ENCODE measurements at places on chromosomes 3 and 15.

DNA sequence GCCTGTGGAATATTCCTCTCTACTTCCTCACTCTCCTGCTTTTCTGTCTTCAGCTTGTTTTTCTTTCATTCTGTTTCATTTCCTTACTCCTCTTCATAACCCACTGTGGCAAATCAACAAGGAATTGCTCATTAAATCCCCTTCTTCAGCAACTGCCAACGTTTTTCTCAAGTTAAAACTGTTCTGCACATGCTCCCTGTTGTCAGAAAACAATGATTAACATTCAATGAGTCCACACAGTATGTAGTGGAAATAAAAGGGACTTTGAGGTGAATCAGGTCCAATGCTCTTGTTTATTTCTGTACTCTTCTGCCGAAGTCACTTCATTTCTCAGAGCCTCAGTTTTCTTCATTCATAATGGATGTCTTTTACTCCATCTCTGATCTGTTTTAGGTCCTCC lies 11.9 kb upstream of the ROBO2 start:
- DNase-seq: no peak

GRCh38 chr15:36726224-36726623 lies 146.8 kb downstream of the CDIN1 start:
- no peak for DNase-seq

DNA sequence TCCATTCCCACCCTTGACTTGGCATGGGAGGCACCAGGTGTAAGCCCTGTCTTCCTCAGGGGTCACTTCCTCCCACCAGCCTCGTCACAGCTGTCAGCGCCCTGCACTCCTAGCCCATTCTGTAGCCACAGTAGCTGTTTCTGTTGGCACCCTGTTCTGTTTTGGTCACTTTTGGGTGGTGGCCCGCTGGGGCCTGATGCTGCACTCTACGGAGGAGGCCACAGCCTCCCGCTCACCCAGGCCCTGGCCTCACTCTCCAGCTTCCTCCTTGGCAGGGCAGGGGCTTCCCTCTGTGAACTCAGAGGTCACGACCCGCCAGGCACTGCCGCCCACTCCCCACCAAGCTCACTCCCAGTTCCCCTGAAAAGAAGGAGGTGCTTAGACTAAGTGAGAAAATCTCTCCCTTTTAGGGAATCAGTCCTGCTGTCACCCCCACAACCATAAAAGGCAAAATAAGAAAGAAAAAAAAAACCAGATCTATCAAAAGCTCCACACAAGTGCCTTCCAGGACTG lies 68.4 kb downstream of the MGLL start:
- no peak for DNase-seq

- DNase-seq: peak; percentile 79
Observed at GRCh38 chr15:51737522-51738305, at the start of gene LYSMD2. Gene LYSMD2 (minus strand): TSS chr15:51737655. CDS start chr15:51737622, 33 bp downstream.

GRCh38 chr3:79497447-79498111 lies 270.2 kb downstream of the ROBO1 start:
- no peak for DNase-seq

- DNase-seq: no peak
Observed at GRCh38 chr15:71331173-71331572, 215.9 kb downstream of the THSD4 start.

- no peak for DNase-seq
Observed at GRCh38 chr15:88100181-88100580, 156.4 kb downstream of the NTRK3 start.

GRCh38 chr15:62691008-62691407 lies 351.5 kb upstream of the TPM1 start:
- DNase-seq: no peak

DNA sequence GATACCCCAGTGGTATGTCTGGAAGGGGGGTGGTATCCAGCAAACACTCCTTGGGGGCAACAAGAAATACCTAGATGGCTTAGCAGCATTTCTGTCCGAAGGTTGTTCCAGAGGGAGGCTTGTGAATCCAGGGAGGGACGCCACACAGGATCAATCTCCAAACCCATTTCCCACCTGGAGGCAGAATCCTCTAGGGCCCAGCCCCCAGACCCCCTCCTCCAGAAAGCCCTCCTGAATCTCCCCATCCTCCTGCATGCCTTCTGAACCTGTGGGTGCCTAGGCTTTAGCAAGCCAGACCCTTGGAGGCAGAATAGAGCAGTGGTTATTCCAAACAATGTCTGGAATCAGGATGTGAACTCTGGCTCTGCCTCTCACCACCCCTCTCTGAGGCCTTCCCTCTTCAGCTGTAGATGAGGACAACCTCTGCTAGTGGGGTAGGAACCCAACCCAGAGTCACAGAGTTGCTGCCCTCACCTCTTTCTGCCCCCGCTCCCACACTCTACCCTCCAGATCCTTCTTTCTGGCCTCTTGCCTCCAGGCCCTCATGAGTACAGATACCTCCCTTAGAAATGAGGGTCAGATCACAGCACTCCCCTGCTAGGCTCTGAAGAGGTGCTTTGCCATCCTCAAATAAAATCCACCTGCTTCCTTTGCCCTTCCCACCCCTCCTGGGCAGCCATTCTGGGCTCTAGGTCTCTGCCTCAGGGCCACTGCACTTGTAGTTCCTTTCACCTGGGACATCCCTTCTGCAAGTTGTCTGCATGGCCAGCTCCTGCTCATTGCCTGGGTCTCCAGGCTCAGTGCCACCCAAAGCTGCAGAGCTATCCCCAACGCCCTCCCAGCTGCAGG lies 8.1 kb downstream of the CISH start:
- no peak for DNase-seq

DNA sequence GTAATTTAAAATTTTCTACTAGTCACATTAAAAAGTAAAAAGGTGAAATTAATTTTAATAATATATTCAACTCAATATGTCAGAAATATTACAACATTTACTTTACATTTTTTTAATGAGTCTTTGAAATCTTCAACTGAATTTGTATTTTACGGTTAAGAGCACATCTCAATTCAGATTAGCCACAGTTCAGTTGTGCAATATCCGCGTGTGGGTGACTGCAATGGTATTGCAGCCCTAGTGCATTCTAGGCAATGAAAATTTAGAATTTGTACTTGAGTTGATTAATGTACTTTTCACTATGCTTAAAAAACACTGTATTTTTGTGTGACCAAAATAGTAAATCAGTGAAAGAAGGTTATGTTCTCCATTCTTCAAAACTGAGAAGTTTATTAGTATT lies 57.3 kb downstream of the CEP63 start:
- DNase-seq: no peak

DNA sequence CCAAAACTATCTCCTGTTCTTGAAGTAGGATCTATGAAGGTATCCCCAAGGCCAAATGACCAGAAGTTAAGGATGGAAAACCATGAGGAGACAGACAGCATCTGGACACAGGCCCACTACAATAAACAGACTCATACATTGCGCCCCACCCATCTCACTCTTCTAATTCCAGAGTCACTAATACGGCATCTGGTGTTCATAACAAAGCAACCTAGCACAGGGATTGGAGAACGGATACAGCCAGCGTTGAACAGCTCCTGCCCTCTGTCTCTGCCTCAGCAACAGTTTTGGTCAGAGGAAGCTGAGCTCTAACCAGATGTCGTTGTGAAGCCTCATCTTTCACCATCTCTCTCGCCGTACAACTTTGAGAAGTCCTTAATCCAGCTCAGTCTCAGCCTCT lies 44.5 kb upstream of the CCDC80 start:
- DNase-seq: no peak
